ENCODE measurements at places on chromosomes 2 and 18.

DNA sequence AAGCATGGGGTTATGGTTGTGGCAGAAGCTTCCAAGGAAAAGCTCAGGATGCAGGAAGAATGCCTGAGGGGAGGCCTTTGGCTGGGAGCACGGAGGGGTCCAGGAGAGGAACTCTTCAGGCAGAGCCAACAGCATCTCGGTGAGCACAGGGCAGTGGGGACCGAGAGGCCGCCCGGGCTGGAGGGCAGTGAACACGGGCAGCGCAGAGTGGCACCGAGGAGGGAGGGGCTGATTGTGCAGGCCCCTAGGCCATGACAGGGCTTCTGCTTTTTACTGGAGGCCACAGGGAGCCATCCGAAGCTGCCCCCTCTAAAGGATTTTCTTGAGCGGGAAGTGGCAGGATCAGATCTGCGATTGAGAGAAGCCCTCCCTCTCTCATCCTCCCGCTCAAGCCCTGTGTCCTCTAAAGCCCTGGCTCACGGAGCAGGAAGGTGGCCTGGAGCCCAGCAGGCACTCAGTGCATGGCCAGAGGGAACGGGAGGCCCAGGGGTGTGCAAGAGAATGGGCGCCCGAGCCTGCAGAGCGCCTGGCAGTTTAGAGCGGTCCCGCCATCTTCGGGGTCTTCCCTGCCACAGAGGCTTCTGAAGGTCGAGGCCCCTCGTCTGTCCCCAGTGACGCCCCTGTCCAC, 110.0 kb upstream of the STON1 start:
- DNase-seq: peak; percentile 43

- DNase-seq: no peak
Observed at GRCh38 chr2:12120281-12121150, 374.1 kb downstream of the LPIN1 start.

DNA sequence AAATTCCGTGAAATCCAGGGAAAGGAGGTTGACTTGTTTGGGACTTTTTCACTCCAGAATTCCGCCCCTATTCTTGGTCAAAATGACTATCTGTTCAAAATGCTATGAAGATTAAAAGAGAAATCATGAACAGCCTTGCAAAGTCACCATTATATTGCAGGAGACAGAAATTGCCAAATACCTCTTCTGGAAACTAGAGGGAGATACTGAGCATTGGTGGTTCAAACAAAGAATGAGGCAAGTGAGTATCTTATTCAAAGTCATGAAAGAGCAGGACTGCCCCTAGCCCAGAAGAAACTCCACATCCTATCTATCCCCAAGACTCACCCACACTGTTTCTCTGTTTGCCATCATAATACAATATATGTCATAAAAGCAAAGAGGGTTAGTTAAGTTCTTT, 862.3 kb upstream of the POU3F3 start:
- peak; percentile 14 for DNase-seq

- no peak for DNase-seq
Observed at GRCh38 chr18:52219102-52219501, 120.9 kb upstream of the DCC start.

GRCh38 chr18:79245517-79246001, 150.2 kb upstream of the NFATC1 start:
- DNase-seq: no peak

- peak; percentile 51 for DNase-seq
Observed at GRCh38 chr2:230717600-230717999, 5.0 kb downstream of the CAB39 start.

GRCh38 chr18:26052505-26052904, 37.9 kb downstream of the SS18 start:
- DNase-seq: no peak

- no peak for DNase-seq
Observed at GRCh38 chr2:179966778-179967394, 40.2 kb downstream of the CWC22 start.

GRCh38 chr2:37816036-37816435, 109.1 kb upstream of the RMDN2 start:
- DNase-seq: no peak

DNA sequence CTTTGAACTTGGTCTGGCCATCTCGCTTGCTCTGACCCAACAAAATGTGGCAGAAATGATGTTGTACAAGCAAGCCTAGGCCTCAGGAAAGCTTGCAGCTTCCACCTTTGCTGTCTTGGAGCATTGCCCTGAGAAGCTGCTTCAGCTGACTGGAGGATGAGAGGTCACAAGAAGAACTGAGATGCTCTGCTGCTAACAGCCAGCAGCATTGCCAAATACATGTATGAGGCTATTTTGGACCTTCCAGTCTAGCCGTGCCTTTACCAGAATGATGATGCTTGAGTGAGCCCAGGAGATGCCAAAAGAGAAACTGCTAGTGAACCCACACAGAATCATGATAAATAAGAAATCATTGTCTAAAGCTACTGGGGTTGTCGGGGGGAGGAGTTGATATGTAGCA, 13.2 kb upstream of the ITGAV start:
- no peak for DNase-seq

DNA sequence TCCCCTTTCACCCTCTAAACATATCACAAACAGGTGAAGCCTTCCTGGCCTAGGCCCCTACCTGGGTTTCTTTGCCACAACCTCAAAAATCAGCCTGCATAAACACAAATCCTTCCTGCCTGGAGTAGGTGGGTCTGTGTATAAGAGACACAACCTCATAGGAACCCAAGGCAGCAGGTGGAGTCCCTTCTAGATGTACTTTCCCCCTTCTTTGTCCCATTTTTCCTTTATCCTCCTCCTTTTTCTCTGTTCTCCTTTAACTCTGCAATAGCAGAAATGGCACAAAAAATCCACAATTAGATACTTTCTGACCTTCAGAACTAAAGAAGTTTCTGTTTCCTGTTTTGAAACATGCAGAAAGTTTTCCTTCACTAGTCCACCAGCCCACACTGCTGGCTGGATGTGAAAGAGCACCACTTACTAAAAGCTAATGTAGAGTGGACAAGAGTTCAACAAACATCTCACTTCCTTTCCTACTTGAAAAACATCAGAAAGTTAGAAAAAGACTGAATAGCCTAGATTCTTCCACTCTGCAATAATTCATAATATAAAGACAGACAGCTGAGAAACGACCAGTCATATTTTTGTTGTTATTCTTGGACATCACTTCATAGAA, 11.2 kb downstream of the SLC40A1 start:
- DNase-seq: no peak

GRCh38 chr2:10659898-10660568, 29.7 kb downstream of the NOL10 start:
- DNase-seq: peak; percentile 69

DNA sequence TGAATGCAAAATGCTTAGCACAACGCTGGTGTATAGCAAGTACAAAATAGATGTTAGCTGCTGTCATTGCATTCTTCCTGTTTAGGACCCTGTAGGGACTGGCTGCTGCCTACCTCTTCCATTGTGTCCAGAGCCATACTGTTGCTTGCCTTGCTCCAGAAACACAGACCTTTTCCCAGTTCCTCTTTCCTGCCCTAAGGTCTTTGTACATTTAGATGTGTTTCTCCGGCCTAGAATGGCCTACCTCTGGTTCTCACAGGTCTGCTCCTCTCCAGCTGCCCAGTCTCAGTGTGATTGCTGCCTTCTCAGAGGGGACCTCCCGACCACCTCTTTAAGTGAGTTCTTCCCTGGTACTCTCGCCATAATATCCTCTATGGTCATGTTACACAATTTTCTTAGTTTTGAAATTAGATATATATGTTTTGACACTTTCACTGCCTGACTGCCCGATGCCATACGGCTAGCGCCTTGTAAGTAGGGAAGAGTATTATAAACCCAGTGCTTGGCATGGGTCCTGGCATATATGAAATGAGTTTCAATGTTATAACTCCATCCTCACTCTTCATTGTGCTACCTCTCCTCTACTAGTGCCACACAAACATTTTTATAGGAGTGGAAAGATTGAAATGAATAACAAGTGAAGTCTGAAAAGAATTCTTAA, 48.3 kb downstream of the RFTN2 start:
- no peak for DNase-seq

- no peak for DNase-seq
Observed at GRCh38 chr2:71060211-71060610, 8.2 kb upstream of the NAGK start.

DNA sequence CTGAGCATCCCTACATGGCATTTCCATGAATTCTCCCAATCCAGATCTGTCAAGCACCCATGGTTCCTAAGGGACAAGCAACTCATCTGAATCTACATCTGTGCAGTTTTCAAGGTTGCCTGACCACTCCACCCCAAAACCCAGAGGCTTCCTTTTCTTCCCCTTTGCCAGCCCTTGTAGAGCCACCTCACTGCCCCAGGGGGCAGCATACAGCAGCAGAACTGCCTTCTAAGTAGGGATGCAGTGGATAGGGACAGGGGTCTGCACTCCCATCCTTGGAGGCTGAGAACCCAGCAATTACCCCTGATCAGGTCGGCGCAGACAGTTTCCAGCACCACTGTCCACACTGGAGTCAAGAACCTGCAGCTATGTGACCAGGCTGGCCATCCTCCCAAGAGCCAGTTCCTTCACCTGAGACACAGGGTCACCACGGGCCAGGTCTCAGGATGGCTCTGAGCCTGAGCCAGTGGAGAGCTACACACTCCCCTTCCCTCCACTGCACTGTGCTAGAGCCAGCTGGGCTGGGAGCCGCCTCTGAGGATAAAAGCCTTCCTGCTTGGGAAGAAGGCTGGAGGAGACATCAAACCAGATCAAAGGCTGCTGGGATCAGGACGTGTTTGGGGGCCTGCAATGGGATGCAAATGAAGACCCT, 283.1 kb downstream of the CELF4 start:
- DNase-seq: peak; percentile 85

DNA sequence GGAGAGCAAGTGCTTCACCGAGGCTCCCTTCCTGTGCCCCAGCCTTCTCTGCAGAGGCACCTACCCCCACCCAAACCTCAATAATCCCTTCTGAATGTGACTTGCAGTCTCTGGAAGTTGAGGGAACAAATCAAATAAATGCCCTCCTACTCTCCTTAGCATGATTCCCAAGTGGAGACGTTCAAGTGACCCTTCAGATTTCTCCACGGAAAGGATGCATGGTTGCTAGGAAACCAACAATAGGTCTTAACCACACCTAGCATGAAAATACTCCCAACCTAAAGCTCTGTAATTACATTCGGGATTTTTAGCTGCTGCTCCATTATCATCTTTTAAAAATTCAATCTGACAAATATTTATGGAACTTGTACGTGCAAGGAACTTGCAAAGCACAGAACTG, 50.2 kb upstream of the CABLES1 start:
- DNase-seq: no peak

DNA sequence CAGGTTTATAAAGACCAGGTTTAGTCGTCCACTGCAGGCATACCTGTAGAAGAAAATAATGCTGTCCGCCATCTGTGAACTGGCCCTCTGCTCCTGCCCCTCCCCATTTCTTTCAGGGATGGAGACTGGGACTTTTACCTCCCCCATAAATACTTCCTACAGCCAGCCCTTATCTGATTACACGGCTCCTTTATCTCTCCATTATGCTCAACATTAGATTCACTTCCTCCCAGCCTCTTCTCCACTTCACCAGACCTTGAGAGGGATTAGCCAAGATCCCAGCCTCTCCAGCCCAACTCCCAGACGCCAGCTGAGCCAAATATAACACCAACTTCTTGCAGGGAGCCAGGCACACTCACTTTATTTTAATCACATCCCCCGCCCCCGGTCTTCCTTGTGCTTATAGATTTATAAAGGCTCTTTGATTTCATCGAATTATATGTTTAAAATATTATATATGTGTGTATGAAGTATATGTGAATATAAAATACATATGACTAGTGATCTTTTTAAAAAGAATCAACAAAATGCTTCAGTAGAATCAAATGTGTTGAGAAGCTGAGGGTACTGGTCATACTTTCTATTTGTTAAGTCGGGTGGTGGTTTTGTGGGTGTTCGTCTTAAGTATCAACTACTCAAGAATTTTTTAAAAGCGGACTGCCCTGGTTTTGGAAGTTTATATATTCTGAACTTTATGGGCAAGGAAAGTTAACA, 81.0 kb downstream of the SPRED2 start:
- no peak for DNase-seq

- DNase-seq: no peak
Observed at GRCh38 chr18:10723496-10723895, 197.7 kb downstream of the NAPG start.

GRCh38 chr2:160603771-160604510, 110.3 kb upstream of the RBMS1 start:
- no peak for DNase-seq

DNA sequence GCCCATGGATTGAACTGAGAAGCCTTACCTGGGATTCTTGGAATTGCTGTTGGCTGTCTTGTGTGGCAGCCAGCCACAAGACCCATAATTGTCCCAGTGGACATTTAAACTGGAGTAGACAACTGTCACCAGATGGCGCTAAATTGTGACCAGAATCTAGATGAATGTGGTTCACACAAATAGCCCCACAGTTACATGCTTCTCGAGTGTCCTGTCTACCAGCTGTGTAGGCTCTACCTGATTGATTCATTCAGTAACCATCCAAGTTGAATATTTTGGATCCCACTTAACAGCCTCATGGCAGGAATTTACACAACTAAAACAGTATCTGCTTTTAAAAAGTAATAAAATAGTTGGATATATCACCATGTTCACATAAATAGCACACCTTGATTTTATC, 73.2 kb downstream of the MAP4K4 start:
- DNase-seq: no peak

DNA sequence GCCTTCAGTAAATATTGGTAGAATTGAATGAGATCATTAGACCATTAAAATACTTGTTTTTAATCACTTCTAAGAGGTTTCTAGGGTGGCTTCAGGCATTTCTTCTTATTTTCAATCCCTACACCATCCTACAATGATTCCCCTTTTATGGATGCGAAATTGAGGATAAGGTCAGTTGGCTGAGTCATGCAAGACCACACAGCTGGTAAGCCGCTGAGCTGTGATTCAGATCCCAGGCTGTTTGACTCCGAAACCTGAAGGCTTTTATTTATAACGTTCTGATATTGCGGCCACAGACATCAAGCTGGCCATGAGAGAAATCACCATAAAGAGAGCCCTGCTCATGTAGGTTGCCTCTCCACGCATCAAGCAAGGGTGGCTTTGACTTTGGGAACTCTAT, 133.4 kb downstream of the VAPA start:
- DNase-seq: no peak

- DNase-seq: peak; percentile 89
Observed at GRCh38 chr2:216371721-216372702, at the start of gene MARCHF4. TSS of gene MARCHF4 (minus strand) at chr2:216372483. CDS start at chr2:216370260, 2,223 bp downstream.

GRCh38 chr2:25036221-25036559, 5.7 kb upstream of the EFR3B start:
- no peak for DNase-seq

DNA sequence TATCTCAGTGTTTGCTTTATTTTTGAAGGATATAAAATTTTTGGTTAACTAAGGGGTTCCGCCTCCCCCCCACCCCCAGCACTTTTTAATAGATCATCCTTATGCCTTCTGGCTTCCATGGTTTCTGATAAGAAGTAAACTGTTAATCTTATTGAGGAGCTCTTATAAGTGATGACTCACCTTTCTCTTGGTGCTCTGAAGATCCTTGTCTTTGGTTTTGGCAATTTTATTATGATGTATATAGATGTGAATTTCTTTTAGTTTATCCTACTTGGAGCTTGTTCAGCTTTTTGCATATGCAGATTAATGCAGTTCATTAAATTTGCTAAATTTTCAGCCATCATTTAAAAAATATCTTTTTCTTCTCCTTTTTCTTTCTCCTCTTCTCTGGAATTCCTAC, 91.7 kb upstream of the CTAGE1 start:
- no peak for DNase-seq
